Hematopoietic multipotent progenitor cell treated with erythropoietin and hydrocortisone succinate and interleukin-3 and kit ligand, for 8 days (in vitro differentiated cells): ENCODE measurements at places on chromosomes 7 and 10.

DNA sequence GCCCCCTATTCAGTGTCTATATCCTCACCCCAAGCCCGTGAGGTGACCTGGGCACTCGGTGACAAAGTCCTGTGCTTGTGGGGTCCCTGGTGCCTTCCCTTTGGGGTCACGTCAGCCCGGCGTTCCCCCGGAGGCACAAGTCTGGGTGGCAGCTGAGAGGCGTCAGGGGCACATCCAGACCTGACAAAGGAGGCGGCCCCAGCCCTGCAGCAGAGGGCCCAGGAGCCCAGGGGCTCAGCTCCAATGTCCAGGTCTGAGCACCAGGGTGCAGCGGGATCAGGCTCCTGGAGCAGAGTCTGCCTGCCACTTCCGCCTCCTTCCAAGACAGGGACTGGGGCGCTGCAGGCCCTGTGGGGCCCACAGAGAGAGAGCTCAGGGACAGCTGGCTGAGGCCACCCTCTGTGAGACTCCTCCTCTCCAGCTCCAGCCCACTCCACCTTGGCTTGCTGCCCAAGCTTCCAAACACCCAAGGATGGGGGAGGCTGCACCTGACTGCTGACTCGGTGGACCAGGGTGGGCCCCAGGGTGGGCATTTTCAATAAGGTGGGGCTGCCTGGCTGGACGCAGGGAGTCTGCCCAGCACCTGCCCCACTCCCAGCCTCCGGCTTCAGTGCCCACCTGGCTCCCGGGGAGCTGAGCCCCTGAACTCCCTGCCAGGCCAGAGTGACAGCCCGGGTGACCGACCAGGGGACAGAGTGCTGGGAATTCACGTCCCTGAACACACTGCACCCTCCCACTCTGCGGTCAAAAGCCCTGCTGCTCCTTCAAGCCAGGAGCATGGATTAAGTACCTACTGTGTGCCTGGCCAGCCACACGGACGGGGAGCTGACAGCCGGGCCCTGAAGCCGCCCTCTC is 1.0 kb upstream of the KNDC1 start:
- DNase-seq, result no peak

DNA sequence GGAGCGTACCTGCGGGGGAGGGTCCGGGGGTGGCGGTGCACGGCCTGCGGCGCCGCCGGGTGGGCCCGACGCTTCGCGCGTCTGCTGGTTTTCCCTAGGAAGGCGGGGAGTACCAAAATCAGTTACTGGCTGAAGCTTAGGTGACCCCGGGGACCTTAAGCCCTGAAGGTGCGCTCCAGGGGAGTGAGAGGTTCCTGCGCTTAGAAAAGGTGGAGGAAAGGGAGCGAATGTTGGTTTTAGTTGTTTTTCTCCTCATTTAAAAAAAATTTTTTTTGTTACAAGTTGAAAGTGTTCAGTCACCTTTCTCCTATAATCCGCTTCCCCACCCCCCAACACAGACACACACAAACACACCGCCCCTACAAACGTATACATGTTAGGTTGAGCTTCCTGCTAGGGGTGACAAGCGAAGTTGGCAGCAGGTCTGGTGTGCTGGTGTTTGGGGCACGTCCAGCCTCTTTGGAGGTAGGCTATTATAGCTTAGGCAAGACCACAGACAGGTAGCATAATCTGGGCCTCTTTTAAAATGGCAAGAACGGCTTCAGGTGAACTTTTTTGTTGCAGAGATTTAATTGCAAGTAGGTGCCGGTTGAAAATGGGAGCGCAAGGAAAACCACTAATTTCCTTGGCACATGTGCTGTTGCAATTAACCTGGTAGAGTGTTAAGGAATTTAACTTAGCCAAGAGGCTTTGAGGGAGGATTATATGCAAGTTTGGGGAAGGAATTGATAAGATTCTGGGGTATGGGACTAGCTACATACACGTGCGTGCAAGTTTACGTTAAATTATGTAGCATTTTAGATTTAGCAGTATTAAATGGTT is 945 bp downstream of the ADD3 start:
- peak; percentile 64 for DNase-seq

DNA sequence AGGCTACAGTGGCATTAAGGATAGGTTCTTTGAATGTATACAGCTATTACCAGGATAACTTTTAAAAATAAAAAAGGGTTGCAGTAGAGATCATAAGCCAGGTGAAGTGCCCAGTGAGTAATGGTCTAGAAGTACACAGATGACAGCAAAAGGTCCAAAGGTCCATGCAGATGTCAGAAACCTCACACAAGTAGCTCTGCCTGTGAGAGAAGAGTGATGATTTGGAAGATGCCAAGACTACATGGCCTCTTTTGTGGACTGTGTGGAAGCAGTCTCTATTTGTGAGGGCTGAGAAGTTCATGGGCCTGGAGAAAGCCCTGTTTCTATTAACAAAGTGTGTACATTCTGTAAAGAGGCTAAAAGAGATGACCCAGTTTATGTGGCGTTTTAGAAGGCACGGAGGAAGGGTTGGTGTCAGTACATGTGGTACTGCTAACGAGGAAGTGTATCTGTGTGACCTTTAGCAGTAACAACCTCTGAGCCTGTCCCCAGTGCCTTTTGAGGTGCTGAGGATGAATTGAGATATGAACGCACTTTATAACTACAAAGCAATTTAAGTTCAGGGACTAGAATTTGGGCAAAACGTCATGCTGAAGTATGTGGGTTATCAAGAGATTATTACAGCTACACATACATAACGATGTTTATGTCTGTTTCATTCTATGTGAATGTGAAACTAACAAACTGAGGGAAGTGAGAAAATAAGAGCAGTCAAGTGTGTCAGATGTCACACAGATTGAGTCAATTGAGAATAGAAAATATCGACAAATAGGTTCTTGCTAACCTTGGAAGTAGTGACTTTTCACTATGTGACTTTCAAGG is 7.6 kb downstream of the CYCS start:
- no peak for DNase-seq

DNA sequence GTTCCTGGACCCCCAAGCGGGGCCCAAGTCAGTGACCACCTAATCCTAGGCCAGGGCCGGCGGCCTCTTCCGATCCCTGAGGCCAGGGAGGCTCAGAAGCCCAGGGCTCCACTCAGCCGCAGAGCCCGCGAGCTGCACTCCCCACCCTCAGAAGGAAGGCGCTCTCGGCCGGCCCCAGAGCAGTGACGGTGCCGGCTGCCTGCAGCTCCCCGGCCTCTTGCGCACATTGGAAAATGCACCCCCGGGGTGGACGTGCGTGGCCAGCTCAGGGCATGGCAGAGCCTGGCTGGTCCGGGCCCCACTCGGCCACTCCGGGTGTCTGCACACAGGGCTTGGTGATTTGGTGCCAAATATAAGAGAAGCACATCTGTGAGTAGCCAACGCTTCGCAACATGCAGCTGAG is 269.1 kb downstream of the PTPRN2 start:
- no peak for DNase-seq

- DNase-seq, result no peak
Observed at GRCh38 chr7:861222-861621, 15.1 kb upstream of the GET4 start.

GRCh38 chr7:150420987-150421674 is 29.3 kb upstream of the GIMAP8 start:
- DNase-seq, result peak; percentile 81

DNA sequence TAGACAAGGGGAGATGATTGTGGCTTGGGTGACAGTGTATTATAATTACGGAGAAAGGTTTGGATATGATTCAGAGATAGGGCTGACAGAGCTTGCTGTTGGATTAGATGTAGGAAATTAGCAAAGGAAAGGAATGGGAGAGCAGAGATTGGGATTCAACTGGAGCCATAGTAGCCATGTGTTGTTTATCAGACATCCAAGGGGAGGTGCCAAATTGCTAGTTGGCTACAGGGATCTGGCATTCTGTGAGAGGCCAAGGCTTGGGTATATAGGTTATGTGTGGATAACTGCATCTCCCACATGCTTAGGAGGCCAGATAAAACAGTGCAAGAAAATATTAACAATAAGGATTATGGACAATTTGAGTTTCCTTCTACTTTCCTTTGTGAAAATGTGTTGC is 34.9 kb downstream of the CSGALNACT2 start:
- no peak for DNase-seq

- DNase-seq, result no peak
Observed at GRCh38 chr10:117365612-117366011, 9.6 kb downstream of the PDZD8 start.

GRCh38 chr10:45386657-45387056 is 12.6 kb downstream of the ALOX5 start:
- no peak for DNase-seq

DNA sequence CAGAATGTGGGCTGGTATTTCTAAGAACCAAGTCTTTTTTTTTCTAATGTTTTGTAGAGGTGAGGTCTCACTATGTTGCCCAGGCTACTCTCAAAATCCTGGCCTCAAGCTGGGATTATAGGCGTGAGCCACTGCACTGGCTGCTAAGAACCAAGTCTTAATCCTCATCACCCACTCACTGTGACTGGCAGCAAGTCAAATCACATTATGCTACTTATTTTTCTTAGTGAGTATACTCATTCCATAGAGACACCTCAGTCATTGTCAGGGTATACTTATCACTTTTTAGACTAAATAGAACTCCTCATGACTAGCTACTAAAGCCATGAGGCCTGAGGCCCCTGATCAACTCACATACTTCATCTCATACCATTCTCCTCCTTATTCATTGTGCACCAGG is 116.1 kb downstream of the STRA8 start:
- DNase-seq, result no peak

GRCh38 chr7:2823130-2823529 is 21.0 kb downstream of the GNA12 start:
- DNase-seq, result peak; percentile 38

DNA sequence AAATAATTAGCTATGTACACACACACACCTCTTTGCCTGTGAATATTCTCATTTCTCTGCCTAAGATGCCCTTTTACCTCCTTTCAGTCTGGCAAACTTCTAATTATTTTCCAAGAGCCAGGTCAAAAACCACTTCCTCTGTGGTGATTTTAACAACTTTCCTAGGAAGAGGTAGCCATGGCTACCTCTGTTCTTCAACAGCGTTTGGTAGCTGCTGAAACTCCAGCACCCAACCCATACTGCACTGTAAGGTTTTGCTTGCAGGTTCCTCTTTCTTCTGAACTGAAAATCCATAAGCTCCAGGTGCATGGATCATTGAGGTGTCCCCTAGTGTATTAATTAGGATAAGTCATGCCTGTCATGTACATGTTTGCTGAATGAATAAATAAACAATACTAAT is 25.6 kb downstream of the NRCAM start:
- no peak for DNase-seq

DNA sequence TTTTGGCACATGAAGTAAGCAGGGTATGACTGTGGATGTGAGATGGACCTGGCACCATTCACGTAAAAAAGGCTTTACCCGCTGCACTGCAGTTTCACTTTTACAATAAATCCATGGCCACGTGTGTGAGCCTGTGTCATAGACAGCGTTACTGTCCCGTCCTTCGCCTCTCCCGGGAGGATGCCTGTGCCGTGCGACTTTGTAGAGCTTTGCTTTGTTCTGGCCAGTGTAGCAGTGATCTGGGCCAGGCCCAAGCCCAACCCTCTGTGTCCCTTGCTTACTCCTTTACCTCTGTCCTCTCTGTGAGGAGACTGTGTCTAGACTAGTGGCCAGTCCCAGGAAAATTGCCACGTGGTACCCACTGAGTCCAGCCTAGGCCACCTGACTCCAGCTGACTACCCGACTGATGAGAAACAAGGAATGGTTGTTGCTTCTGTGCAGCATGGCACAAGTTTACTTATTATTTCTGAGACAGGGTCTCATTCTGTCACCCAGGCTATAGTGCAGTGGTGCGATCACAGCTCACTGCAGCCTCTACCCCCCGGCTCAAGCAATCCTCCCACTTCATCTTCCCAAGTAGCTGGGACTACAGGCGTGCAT is 48.1 kb downstream of the JAKMIP3 start:
- no peak for DNase-seq

- no peak for DNase-seq
Observed at GRCh38 chr7:26891400-26892350, 27.3 kb upstream of the SKAP2 start.
